Stimulated activated CD8-positive, alpha-beta memory T cell treated with anti-CD3 and anti-CD28 coated beads, Interleukin-4, amount 100 ng/mL, for 48 hours (primary cell): ENCODE measurements at places on chromosomes 12 and 14.

GRCh38 chr14:37991027-37991426, 216.7 kb upstream of the SSTR1 start:
- no peak for DNase-seq

DNA sequence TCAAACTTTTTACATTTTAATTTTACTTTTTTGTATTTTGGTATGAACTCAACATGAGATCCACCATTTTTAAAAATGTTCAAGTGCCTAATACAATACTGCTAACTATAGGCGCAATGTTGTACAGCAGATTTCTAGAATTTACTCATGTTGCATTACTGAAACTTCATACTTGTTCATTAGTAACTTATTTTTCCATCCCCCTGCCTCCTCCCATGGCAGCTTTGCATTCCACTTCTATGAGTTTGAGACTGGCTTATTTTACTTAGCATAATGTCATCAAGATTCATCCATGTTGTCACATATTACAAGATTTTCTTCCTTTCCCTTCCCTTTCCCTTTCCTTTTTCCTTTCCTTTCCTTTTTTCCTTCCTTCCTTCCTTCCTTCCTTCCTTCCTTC, 825.9 kb downstream of the SLC16A7 start:
- no peak for DNase-seq

- no peak for DNase-seq
Observed at GRCh38 chr12:46218322-46219095, 50.3 kb downstream of the SLC38A1 start.

GRCh38 chr12:48017921-48018617, 13.8 kb upstream of the COL2A1 start:
- DNase-seq = no peak

DNA sequence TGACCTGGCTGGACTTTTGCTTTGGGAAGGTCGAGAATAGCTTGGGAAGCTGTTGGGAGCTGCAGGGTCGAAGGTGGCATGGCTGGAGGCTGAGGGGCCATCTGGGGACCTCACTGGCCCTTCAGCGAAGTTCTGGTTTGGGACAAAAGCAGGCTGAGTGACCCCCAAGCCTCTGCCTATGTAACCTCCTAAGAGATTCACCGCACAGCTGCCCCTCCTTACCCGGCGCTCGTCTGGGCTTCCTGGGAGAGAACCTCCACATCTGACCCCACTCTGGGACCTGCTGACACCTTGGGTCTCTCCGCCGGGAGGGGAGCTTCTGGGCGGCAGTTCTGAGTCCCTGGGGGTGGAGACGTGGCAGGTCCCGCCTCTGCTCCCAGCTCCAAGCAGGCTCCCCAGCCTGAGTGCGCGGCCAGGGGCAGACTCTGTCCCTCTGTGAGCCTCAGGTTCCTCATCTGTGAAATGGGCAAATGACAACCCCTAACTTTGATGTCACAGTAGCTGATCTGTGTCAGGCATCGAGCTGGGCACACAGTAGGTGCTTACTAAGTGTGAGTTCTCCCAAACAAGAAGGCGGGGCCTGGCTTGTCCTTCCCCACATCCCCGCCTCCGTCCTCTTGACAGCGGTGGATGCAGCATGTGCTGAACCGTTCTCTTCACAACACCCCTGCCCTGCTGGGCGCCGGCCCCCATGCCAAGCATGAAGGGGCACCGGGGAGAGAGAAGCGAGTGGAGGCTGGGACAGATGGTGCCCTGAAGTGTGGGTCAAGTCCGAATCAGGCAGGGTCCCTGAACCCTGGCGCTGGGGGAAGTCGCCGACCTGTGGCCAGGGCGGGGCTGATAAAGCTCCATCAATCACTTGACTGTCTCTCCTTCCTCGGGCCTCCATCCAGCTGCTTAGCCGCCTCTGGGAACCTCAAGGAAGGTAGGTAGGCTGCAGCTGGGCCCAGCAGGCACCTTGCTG, 3.8 kb downstream of the EXOC3L4 start:
- no peak for DNase-seq
